ENCODE measurements at places on chromosomes 7 and 10.
A peak's percentile ranks its signal among the peaks of the same experiment; 100 is the strongest.

DNA sequence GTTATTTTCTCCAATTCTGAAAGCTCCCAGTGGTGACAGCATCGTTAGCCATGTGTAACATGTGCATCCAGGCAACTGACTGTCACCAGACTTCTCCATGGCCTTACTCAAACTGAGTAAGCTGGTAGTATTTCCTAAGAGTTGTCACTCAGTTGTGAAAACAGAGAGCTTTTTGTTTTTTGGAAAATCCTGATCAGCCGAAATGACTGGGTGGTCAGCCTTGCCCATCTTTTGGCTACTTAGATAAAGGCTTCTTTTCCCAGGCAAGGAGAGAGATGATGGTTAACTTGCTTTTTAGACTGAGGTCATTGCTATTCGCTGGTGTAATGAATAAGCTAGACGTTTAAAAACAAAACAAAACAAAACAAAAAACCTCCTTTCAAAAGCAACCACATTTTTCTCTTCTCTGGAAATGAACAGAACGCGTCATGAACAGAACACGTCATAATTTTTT lies 159.5 kb upstream of the KLF14 start:
- DNase-seq, result peak; percentile 84
- H3K27me3 ChIP-seq, result no peaks in the 10 kb centered on the region
- H3K27ac ChIP-seq, result peak overlapping the region; percentile 91
- peaks cover 10% of the 10 kb centered on the region for H3K4me1 ChIP-seq
- peaks cover 23% of the 10 kb centered on the region for H3K36me3 ChIP-seq

DNA sequence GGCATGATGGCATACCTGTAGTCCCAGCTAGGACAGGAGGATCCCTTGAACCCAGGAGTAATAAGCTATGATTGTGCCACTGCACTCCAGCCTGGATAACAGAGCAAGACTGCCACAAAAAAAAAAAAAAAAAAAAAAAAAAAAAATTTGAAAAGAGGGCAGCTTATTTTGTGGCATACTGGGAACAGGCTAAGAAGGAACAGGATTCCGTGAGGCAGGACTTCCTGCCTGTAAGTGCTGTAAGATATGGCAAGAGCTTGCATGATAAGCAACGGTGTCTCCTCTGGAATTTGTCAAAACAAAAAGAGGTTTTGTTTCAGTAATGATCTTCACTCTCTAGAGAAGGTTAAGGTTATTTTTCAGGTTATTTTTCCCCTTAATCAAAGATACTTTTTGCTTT lies 101.1 kb downstream of the ABCC2 start:
- H3K4me3 ChIP-seq, result no peak overlapping the region
- DNase-seq, result no peak
- H3K27ac ChIP-seq, result no peak overlapping the region
- peaks cover 84% of the 10 kb centered on the region for H3K36me3 ChIP-seq

DNA sequence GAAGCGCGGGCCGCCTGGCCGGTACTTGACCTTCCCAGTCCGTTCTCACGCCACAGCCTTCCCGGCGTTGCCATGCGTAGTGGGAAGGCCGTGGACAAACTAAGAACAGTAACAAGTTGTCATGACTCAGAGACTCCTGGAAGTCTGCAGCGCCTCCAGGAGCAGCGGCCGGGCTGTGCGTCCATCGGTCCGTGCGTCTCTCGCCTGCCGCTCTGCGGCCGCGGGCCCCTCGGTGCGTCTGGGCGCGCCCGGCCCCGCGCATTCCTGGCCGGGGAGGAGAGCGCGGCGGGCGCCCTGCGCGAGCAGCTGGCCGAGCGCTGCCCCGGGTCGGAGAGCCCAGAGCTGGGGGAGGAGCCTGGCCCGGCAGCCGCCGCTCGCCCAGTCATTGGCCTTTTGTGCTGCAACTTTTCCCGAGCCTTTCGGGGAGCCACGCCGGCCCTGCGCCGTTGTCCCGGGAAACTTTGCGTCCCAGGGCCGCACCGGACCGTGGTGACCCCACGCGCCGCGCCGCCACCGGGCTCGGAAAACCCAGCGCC lies 123.7 kb downstream of the TACC2 start:
- H3K4me3 ChIP-seq, result peak overlapping the region; percentile 74
- no peaks in the 10 kb centered on the region for H3K36me3 ChIP-seq
- H3K27ac ChIP-seq, result peak overlapping the region; percentile 97
- no peaks in the 10 kb centered on the region for H3K27me3 ChIP-seq

DNA sequence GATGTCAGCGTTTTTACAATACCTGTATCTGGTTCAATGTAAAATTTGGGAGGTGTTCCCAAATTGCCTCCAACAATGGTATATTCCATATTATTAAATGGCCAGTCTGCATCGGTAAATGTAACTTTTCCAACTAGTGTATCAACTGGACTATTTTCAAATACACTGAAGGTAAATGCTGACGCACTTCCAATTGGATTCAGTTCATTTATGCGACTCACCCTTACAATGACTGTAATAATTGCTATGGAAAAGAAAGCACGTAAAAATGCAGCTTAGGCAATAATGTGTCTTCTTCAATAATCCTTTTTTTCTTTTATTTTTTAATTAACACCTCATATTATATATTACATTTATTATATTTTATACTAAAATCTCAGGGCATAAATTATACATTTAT lies 209.1 kb downstream of the HGF start:
- no peak for DNase-seq
- no peaks in the 10 kb centered on the region for H3K27me3 ChIP-seq
- H3K36me3 ChIP-seq, result no peaks in the 10 kb centered on the region
- no peak overlapping the region for H3K4me3 ChIP-seq
- no peak overlapping the region for H3K27ac ChIP-seq
- H3K4me1 ChIP-seq, result no peaks in the 10 kb centered on the region

- peak overlapping the region; percentile 54 for H3K27ac ChIP-seq
- peaks cover 36% of the 10 kb centered on the region for H3K4me1 ChIP-seq
- H3K36me3 ChIP-seq, result no peaks in the 10 kb centered on the region
- H3K4me3 ChIP-seq, result no peak overlapping the region
- DNase-seq, result no peak
These were observed 50.7 kb downstream of the MTURN start for GRCh38 chr7:30185496-30185895.

DNA sequence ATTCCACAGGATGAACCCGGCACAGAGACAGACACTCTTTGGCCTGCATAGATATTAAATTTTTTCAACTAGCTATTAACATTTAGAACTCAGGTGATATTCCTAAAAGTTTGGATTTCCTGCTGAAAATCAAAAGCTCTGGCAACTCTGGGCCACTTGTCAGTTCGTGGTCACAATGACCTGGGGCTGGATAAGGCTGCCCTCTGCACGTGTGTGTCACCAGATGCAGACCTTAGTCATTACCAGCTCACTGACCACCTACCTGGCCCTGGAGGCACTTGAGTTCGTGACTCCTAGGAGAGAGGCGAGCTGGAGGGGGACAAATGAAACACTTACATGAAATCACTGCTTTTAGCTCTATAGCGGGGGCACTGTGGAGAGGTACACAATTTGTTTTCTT lies 126.5 kb downstream of the HIPK2 start:
- no peaks in the 10 kb centered on the region for H3K27me3 ChIP-seq
- peaks cover 3% of the 10 kb centered on the region for H3K4me1 ChIP-seq
- no peak for DNase-seq
- H3K4me3 ChIP-seq, result no peak overlapping the region

GRCh38 chr10:75042292-75042974 lies 69.0 kb upstream of the SAMD8 start:
- H3K4me3 ChIP-seq, result no peak overlapping the region
- H3K27ac ChIP-seq, result no peak overlapping the region
- H3K36me3 ChIP-seq, result no peaks in the 10 kb centered on the region
- H3K4me1 ChIP-seq, result peaks cover 5% of the 10 kb centered on the region
- H3K27me3 ChIP-seq, result no peaks in the 10 kb centered on the region
- no peak for DNase-seq

DNA sequence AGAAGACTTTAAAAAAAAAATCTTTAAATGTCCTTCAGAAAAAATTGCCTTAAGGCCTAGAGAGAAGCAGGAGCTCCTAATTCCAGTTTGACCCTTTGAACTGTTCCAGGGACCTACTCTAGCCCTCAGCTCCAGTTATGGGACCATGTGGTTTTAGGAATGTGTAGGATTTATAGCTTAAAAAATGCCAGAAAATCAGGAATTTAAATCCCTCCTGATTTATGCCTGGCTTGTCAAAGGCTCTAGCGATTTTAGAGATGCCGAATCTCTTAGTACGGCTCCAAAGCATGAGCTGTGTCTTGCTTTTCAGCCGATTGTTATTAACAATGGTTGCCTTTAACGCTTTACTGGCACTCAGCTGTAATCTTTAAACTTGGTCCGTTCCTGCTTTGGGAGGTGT lies 130.6 kb upstream of the NPVF start:
- no peak overlapping the region for H3K27ac ChIP-seq
- H3K27me3 ChIP-seq, result no peaks in the 10 kb centered on the region
- H3K36me3 ChIP-seq, result no peaks in the 10 kb centered on the region
- H3K4me1 ChIP-seq, result no peaks in the 10 kb centered on the region
- no peak overlapping the region for H3K4me3 ChIP-seq

DNA sequence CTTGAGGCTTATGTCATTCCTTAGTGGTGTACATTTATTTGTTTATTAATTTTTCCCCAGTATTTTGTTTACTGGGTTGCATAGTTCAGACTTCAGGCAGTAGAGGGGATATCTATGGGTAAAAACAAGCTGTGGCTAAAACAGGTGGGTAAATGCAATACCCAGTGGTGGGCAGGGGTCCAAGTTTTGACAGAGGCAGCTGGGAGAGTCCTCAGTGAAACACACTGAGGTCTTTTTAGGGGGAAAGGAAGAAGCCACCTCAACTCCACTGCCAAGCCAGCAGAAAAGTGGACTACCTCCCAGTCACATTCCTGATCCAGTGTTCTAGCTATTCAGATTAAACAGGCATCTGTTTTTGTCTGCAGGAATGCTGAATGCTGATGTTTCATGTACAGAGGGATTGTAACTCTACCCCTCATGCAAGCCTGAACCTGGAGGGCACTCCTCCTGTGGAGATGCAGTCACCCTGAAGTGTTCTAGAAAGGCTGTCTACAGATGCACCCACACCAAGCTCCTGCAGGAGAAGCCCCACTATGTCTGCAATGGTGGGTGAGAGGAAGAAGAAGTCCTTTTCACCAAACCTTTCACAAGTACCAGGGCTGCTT lies 757.8 kb downstream of the INHBA start:
- H3K27me3 ChIP-seq, result no peaks in the 10 kb centered on the region
- no peak overlapping the region for H3K27ac ChIP-seq
- no peaks in the 10 kb centered on the region for H3K36me3 ChIP-seq
- H3K4me3 ChIP-seq, result no peak overlapping the region
- DNase-seq, result no peak

- no peaks in the 10 kb centered on the region for H3K36me3 ChIP-seq
- no peak overlapping the region for H3K4me3 ChIP-seq
- H3K27me3 ChIP-seq, result no peaks in the 10 kb centered on the region
- H3K4me1 ChIP-seq, result no peaks in the 10 kb centered on the region
These were observed 4.5 kb upstream of the SEMA3D start for GRCh38 chr7:85191383-85191782.

DNA sequence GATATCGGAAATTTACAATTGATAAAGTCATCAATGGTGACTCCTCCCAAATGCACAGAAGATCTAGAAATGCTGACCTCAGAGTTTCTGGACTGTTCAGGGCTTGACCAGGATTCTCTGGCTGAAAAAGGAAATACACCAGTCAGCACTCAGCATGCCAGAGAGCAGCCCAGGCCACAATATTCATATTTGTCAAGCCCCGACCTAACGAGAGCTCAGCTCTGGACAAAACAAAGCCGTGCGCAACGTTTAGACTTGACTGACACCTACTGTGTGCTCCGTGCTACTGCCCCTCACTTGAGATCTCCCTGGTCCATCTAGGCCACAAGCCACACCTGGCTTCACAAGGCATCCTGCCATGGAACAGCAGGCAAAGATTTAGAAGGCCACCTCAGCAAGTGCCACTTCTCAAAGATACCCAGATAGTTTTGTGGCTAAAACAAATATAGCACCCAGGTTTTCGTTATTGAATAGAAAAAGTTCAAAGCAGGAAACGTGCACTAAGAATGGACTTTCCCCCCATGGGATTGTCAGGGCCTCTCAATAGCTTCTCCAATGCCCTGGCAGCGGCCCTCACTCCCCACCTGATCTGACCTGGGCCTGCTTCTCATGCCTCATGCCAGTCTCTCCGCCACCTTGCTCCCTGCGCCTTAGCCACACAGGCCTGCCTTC lies 218.3 kb downstream of the FAM107B start:
- H3K4me1 ChIP-seq, result no peaks in the 10 kb centered on the region
- H3K27me3 ChIP-seq, result no peaks in the 10 kb centered on the region
- DNase-seq, result no peak
- no peak overlapping the region for H3K4me3 ChIP-seq
- no peaks in the 10 kb centered on the region for H3K36me3 ChIP-seq
- H3K27ac ChIP-seq, result peak overlapping the region; percentile 51

DNA sequence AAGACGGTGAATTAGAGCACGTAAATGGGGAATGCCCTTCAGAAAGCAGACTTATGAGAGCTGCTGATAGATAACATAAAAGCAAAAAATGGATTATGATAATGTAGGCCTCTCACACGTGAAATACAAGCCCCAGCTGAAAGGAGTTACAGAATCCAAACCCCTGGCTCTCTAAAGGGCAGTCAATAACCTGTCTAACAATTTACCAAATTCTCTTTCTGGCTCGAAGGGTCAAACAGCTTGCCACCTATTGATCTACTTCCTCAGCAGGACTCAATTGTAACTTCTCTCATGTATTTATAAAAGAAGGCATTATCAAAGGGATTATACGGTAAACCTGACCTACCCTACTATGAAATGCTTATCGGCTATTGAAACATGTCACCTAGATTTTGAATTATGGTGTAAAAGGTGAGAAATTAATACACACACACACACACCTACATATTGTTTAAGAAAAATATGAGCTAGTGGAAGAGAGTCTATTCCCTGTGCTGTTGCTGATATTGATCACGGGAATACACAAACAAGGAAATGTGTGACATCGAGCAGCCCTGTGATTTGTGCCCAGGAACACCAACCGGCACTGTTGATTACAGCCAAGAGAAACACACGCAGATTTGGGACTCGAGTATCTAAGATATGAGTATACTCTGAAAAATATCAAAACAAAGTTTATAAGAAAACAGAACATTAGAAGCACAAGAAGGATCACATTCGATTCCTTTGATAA lies 135.6 kb upstream of the NEBL start:
- H3K36me3 ChIP-seq, result no peaks in the 10 kb centered on the region
- no peaks in the 10 kb centered on the region for H3K4me1 ChIP-seq
- no peaks in the 10 kb centered on the region for H3K27me3 ChIP-seq
- H3K4me3 ChIP-seq, result no peak overlapping the region
- no peak overlapping the region for H3K27ac ChIP-seq

DNA sequence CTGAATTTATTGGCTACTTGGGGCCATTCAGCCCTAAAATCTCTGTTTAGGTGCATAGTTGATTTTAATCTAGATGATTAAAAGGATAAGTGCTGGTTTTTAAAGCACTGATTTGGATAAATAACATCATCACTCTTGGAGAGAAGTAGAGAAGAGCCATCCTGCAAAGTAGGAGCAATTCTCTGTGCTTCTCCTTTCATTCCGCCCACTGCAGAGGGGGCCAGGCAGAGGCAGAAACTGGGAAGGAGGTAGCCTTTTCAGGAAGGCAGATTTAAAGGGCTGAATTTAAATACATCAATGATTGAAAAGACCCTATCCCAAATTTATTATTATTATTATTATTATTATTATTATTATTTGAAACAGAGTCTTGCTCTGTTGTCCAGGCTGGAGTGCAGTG lies 14.1 kb downstream of the MAP3K8 start:
- H3K36me3 ChIP-seq, result peaks cover 52% of the 10 kb centered on the region
- no peaks in the 10 kb centered on the region for H3K4me1 ChIP-seq
- no peaks in the 10 kb centered on the region for H3K27me3 ChIP-seq
- no peak for DNase-seq
- H3K4me3 ChIP-seq, result no peak overlapping the region
- H3K27ac ChIP-seq, result peak overlapping the region; percentile 11

GRCh38 chr7:539731-540411 lies 20.2 kb upstream of the PDGFA start:
- no peak overlapping the region for H3K4me3 ChIP-seq
- no peaks in the 10 kb centered on the region for H3K36me3 ChIP-seq
- DNase-seq, result no peak
- H3K4me1 ChIP-seq, result peaks cover 21% of the 10 kb centered on the region
- H3K27ac ChIP-seq, result peak overlapping the region; percentile 69
- no peaks in the 10 kb centered on the region for H3K27me3 ChIP-seq
